ENCODE measurements at places on chromosomes 11 and 22.
A peak's percentile ranks its signal among the peaks of the same experiment; 100 is the strongest.

DNA sequence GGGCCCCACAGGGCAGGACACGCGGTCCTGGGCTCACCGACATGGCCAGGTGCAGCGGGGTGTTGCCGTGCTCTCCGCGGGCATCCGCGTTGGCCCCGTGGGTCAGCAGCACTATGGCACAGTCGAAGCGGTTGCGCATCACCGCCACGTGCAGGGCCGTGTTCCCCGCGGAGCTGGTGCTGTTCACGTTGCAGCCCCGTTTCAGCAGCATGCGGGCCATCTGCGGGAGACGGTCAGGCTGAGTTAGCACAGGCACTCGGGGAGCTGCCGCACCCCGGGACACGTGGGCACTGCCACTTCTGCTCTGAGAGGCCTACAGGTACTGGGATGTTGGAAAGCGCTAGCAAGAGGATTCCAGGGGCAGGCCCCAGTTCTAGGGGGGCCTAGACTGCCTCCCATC is 22.3 kb upstream of the BAIAP2L2 start:
- no peak for DNase-seq

- DNase-seq: no peak
Measured at GRCh38 chr22:29270475-29271271, 2.6 kb downstream of the EWSR1 start.

DNA sequence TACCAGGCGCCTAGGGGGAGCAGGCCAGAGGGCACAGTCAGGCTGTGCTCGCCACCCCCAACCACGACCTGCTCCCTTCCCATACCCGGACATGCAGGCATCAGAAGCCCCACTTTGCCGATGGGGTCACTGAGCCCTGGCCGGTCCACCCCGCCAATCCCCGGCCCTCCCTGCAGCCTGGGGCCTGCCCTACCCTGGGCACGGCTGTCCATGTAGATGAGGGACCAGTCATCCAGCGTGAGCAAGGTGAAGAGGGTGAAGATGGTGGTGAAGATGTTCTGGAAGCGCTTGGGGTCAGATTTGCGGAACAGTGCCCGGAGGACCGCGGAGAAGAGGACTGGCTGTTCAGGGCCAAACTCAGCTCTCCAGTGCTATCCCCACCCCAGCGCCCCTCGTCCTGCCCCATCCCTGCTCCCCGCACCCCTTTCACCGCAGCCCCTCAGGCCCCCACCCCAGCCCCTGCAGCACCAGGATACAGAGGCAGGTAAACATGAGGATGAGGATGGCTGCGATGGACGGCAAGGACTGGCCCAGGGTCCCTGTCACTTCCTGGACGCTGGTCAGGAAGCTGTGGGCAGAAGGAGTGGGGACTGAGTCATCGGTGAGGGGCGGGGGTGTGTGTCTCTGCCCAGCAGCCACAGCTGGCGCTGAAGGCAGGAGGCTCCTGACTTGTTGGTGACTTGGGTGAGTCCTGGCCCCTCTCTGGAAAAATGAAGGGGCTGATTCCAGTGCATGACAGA is 5.5 kb downstream of the CATSPER1 start:
- peak; percentile 43 for DNase-seq

DNA sequence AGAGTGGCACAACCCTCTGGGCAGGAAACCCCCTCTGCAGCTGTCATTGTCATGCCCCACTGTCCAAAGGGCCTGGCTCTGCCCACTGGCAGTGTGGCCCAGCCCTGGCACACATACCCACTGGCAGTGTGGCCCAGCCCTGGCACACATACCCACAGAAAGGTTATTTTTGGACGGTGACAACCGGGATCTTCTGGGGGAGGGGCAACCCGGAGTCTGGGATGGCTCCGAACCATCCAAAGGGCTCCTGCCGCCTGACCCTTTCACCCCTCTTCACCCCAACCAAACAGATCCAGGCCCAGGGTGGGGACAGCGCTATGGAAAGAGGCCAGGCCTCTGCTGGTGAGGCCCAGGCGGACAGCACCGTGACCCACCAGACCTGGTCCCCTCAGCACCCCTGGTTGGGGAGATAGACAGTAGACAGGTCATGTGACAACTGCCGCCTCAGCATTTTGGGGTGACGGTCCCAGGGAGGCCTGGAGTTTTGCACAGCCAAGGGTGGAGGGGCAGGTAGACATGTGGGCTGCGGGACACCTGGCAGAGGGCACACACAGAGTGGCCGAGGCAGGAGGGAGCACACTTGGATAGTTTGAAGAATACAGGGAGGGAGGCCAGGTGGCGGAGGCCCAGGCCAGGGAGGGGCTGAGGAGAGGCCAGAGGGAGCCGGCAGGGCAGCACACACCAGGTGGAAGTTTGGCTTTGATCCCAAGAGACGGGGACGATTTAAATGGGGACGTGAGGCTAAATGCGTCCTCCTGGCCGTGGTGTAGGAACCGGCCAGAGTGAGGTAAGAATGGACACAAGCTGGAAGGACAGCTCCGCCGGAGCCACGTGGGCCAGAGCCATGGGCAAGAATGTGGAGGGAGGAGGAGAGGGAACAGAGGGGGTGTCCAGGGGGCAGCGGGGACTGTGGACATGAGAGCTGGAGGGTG is 2.9 kb downstream of the MAPK12 start:
- no peak for DNase-seq

- DNase-seq: no peak
Measured at GRCh38 chr11:44243595-44244343, 66.2 kb downstream of the ALX4 start.

DNA sequence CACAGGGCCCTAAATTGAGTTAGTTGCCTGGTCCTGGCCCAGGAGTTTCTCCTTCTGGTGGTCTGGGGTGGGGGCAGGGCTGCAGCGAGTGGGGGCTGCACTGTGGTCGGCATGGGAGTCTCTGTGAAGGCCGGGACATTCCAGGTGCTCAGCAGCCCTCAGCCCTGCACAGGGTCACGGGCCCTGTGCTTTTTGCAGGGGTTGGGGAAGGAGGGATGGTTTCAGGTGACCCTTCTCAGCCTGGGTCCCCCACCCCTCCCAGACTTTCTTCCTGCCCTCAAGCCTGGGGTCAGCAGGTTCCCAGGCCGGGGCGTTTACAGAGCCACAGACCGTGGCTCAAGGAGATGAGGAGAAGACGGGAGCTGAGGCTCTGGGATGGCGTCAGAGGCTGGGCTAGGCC is 7.8 kb downstream of the EMID1 start:
- DNase-seq: no peak

DNA sequence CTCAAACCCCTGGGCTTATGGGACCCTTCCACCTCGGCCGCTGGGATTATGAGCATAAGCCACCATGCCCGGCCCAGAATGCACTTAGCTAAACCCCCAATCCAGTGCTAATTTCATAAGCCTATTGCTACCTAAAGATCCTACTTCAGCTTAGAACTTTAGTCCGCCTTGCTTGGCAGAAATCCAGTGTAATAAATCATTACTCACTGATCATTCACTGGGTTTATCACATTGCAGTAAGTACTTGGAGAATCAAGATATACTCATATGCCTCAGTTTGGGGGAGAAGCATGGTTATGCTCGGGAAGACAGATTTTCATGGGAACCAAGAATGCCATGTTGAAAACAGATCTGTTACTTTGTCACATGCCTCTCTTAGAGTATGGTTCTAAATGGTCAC is 3.8 kb upstream of the TBRG1 start:
- no peak for DNase-seq

- no peak for DNase-seq
Measured at GRCh38 chr11:130022799-130023198, 20.2 kb upstream of the PRDM10 start.

GRCh38 chr11:35981581-35981980 is 37.7 kb downstream of the LDLRAD3 start:
- no peak for DNase-seq

DNA sequence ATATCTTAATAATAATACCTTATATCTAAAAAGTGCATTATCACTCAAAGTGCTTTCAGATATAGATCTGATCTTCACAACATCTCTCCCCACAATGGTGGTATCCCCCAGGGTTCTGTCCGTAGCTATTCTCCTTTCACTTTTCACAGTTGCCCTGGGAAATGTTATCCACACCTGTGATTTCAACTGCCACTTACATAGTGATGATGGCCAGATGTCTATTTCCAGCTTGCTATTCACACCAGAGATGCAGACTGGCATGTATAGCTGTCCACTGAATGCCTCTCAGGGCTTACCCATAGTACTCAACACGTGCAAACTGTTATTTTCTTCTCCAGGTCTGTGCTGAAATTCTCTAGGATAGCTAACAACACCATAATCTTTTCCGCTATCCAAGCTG is 724.7 kb downstream of the DLG2 start:
- no peak for DNase-seq

GRCh38 chr22:24240381-24240780 is 4.5 kb downstream of the GGT5 start:
- no peak for DNase-seq

- no peak for DNase-seq
Measured at GRCh38 chr11:61706452-61707400, 26.5 kb downstream of the DAGLA start.

GRCh38 chr11:95100191-95100648 is 10.6 kb downstream of the ENDOD1 start:
- DNase-seq: no peak

GRCh38 chr11:60890696-60891095 is 15.7 kb downstream of the PRPF19 start:
- no peak for DNase-seq

DNA sequence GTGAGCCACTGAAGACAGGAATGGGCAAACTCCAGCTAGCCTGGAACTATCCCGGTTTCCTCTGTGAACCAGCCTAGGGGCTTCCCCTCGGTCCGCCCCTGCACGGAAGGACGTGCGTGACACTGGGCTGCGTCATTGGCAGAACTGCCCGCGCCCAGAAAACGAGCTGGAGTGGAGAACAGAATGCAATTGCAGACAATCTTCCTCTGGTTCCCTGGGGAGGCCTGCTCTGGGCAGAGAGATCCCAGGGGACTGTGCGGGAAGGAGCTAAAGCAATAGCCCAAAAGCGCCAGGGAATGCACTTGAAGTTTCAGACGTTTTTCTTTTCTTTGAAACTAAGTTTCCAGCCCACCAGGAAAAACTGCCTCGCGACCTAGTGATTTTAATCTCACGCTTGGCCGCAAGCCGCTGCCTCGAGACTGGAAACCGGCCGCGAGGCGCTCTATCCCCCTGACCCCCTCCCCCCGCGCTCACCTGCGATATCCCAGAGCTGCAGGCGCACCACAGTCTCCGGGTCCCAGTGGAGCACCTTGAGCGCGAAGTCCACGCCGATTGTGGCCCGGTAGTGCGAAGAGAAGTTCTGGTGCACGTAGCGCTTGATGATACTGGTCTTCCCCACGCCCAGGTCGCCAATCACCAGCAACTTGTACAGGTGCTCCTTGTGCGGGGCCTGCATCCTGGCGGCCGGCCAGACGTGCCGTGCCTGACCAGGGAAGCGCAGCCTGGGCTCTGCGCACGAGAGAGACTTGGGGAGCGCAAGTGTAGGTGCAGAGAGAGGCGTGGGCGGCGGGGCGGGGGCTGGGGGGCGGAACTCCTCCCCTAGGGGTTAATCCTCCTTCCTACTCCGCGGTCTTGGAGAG is at the start of gene RAB38:
Gene RAB38, minus strand, starts transcription at position 735 of the 860 bp plus-strand sequence. Its CDS starts 59 bp downstream, at position 676.
- peak; percentile 83 for DNase-seq

DNA sequence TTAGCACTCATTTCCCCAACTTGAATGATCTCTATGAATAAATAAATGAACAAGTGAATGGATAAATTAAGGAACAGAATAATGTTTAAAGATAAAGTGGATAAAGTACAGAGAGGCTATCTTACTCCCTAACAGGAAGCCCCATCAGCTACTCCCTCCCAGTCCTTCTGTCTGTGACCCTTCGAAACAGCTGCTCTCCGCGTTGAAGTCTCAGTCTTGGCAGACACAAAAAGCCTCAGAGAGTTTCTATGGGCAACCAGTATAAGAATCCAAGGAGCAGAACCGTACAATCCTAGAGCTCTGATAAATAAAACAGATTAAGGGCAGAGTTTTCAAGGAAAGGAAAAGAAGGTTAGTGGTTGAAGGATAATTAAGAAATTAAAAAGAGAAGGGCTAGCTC is 35.0 kb downstream of the GUCY1A2 start:
- DNase-seq: no peak

DNA sequence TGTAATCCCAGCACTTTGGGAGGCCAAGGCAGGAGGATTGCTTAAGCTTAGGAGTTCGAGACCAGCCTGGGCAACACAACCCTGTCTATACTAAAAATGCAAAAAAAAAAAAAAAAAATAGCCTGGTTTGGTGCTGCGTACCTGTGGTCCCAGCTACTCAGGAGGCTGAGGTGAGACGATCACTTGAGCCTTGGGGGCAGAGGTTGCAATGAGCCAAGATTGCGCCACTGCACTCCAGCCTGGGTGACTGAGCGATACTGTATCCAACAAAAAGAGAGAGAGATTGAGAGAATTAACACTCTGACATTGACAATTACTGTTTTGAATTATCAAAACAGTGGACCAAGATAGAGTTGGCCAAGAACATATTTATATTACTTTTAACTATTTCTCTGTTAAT is 53.7 kb downstream of the SIK2 start:
- DNase-seq: no peak

GRCh38 chr11:93849751-93850593 is 446 bp downstream of the VSTM5 start:
- DNase-seq: no peak

GRCh38 chr11:35594680-35595079 is 23.6 kb upstream of the FJX1 start:
- DNase-seq: no peak

- DNase-seq: no peak
Measured at GRCh38 chr11:98040061-98040808, 980.5 kb upstream of the CNTN5 start.

DNA sequence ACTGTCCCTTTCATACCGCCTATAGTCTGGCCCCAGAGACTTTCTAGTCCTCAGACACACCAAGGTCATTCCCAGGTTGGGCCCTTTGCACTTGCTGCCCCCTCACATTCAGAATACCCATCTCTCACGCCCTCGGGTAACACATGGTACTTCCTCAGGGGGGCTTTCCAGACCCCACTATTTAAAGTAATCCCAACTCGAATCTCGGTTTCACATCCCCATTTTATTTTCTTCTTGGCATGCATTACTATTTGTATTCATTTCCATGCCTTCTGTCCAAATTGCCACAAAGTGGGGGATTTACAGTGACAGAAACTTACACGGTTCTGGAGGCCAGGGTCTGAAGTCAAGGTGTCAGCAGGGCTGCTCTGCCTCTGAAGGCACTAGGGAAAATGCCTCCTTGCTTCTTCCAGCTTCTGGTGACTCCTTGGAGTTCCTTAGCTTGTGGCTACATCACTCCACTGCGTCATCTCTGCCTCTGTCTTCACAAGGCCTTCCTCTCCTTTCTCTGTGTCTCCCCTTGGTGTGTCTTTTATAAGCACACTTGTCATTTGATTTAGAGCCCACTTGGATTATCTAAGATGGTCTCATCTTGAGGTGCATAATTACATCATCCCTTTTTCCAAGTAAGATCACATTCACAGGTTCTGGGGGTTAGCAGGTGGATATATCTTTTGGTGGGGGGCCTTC is 15.1 kb downstream of the RCN1 start:
- DNase-seq: no peak

DNA sequence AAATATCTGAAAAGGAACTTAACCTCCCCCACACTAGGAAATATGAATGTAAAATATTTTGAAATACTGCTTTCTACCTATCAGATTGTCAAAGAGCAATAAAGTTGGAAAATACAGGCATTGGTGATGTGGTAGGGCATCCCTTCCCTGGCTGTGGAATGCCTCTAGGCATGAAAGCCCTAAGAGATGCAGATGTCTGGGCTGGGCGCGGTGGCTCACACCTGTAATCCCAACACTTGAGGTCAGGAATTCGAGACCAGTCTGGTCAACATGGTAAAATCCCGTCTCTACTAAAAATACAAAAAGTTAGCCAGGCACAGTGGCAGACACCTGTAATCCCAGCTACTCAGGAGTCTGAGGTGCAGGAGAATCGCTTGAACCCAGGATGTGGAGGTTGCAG is 22.0 kb downstream of the ARAP1 start:
- no peak for DNase-seq

- no peak for DNase-seq
Measured at GRCh38 chr11:75184757-75185425, 34.0 kb downstream of the SLCO2B1 start.

Measured in activated CD4-positive, alpha-beta T cell treated with anti-CD3 and anti-CD28 coated beads for 36 hours (primary cell).